Body of pancreas (tissue), 4 donors: ENCODE measurements at places on chromosomes 5 and 9. TPM values are rescaled to one million over a fixed set of nuclear protein-coding genes. Genes with fewer than 3 reads are reported as not detected.

Gene MYMK
- not detected for total RNA-seq

Gene PCDHA13
- total RNA-seq, result 2.3 TPM

Gene CDC20B
- not detected for total RNA-seq

Gene DNAH5
- 0.99 TPM for total RNA-seq

Gene ST6GALNAC4
- 63.8 TPM for total RNA-seq

Gene ARAP3
- 4.6 TPM for total RNA-seq

Gene SH3TC2
- 8.6 TPM for total RNA-seq

Gene C5orf52
- total RNA-seq, result not detected

Gene PRSS3
- 604 TPM for total RNA-seq

Gene HSD17B3
- 0.52 TPM for total RNA-seq

Gene CCDC171
- 2.3 TPM for total RNA-seq

Gene IRX1
- not detected for total RNA-seq

Gene SPINK13
- 2.6 TPM for total RNA-seq
